ENCODE measurements at places on chromosomes 5 and 9.

- no peak for DNase-seq
Observed at GRCh38 chr5:78475370-78475769, 115.0 kb downstream of the SCAMP1 start.

DNA sequence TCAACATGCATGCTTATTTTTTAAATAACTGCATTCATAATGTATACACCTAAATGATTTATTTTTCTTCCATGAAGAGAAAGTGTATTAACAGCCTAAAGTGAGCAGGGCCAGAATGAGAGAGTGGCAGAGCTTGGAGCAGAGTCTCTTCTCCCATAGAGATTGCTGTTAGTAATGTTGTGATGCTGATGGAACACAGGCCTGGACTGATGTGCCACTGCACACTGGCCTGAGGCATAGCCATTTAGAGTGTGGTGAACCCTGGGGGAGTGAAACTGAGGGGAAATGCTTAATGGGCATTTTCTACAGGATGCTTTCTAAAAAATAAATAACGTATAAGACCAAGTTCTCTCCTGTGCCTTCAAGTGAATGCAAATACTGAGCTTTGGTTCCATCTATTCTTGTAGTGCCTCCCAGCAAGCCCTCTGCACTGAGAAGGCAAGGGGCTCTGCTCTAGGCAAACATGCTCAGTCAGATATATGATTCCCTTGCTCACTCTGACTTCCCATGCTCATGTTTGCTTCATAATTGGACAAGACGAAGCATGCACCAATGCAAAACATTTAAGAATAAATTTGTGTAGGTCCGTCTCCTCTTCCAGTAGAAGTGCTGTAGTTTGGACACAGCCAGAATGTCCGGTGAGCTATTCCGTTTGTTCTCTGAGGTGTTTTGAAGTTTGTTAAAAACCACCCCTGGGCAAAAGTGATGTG lies 185.7 kb downstream of the PBX3 start:
- no peak for DNase-seq

DNA sequence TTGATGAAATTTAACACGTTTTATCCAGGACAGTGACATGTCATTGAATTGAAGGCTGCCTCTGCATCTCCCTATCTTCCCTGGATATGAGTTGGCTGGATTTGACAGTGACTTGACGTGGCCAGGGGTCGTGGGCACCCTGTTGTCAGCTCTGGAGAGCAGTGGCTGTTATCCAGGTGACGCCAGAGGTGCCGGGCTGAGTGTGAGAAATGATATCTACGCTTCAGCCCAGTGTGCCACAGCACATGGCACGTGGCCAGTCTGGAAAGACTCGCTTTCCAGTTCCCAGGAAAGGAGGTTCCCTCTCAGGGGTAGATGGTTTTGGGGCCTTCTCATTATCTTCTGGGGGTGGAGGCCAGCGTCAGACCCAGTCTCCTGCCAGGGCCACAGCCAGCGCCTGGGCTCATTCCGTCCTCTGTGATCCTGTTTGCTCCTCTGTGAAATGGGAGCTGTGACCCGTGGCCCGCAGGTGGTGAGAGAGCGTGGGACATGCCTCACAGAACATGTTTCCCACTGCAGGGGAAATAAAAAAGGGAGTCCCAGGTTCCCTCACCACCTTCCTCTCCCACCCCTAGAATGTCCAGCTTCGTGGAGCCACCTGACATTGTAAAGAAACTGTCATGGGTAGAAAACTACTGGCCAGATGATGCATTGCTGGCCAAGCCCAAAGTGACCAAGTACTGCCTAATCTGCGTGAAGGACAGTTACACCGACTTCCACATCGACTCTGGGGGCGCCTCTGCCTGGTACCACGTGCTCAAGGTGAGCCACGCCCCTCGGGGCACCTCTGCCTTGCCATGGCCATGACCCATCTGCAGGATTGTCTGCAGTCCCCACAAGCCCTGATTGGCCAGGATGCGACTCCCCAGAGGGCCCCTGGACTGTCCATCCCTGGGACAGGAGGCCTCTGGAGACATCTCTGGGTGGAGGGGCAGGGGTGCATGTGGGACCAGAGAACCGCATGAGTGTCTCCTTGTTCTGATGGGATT lies 76.5 kb downstream of the PHF2 start:
- DNase-seq = no peak

GRCh38 chr9:109717342-109717741 lies 62.7 kb upstream of the PALM2AKAP2 start:
- DNase-seq = no peak

- DNase-seq = no peak
Observed at GRCh38 chr5:33423018-33423630, 17.6 kb upstream of the TARS1 start.

- no peak for DNase-seq
Observed at GRCh38 chr5:124444147-124444775, 302.2 kb downstream of the ZNF608 start.

DNA sequence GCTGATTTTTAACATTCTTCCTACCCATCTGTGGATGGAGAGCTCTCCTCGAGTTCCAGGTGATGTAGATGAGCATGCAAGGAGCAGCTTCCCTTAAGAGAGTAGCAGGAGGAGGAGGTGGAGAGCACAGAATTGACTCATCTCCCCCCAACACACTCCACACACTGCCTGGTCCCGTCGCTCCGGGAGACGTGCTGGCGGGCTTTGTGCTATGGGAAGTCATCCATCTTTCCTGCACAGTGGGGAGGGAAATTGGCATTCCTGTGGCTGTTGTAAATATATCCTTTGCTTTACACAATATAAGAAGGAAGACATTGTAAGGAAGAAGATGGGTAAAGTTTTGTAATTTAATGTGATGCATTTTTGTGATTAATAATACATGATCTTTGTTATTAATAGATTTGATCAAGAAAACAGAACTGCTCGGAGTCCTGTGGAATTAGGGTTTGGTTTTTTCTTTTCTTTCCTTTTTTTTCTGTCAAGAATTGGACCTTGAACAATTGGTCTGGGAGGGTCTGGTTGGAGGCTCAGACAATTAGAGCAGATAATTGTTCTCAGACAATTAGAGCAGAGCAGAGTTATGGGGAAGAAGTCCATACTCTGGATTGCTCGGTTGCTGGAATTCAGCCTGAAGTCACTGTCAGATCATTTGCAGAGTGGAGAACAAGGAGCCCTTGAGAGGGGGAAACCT lies 297.8 kb downstream of the GADD45G start:
- no peak for DNase-seq

DNA sequence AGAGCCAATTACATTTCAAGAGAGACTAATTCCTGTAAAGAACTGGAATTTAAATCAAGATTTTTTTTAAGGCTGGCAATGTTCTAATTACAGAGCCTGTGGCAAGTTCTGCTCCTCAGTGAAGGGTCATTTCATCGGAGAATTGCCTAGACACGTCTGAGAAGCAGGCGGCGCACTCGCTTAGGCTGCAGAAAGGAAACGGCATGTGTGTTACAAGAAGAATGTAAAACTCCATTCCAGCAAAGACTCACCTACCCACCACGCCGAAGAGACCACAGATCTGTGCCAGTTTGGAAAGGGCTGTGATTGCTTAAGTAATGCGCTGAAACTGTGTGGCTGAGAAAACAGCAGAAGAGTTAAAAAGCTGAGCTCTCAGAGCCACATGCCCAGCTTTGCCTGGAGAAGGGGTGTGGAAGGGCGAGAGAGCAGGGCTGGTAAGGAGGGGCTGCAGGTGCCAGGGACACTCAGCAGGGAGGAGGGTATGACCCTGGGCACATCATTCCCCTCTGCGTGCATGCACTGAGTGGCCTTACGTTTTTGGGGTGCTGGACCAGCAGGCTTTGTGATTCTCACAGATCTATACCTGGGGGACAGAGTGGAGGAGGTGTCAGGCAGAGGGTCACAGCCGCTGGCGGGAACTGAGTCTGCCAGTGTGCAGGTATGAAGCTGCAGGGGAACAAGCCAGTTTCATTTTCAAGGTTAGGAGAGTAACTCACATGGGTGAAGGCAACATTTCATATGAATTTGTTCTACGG lies 17.8 kb upstream of the SLC25A51 start:
- DNase-seq = no peak

- no peak for DNase-seq
Observed at GRCh38 chr5:83277953-83278352, 193.6 kb upstream of the VCAN start.

GRCh38 chr9:34127035-34127948 lies 794 bp upstream of the DCAF12 start:
- DNase-seq = no peak

- no peak for DNase-seq
Observed at GRCh38 chr9:104608336-104608735, 2.9 kb upstream of the OR13C2 start.

DNA sequence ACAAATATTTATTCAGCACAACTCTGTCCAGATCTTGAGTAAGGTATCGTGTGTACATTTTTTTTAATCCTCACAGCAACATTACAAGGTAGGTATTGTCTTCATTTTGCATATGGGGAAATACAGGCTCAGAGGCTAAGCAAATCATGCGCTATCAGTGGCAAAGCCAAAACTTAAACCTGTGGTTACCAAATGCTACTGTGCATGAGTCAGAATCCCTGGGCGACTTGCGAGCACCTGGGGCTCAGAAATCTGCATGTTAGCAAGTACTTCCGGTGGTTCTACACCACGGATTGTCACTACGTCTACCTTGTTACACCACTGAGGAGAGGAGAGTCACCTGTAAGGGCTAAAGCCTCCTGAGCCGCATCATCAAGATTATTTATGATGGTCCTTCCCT lies 21.3 kb downstream of the C5orf58 start:
- DNase-seq = peak; percentile 65

- no peak for DNase-seq
Observed at GRCh38 chr5:176454724-176455394, 6.7 kb downstream of the FAF2 start.

DNA sequence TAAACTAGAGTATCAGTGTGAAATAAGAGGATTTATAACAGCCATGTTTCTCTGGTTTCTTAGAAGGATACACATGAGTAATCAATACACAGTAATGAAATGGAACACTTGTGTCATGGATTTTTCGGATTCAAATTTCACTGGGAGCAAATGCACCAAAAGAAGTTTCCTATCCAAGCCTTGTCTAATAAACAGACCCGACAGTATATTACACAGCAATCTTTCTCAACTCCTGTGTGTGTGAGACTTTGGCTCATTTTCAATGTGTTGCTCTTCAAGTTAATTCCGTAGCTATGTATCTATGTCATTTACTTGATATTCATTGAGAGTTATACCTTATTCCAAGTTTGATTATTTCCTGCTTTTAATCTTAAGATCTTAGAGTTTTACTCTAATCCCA lies 930.2 kb downstream of the MAT2B start:
- DNase-seq = no peak

DNA sequence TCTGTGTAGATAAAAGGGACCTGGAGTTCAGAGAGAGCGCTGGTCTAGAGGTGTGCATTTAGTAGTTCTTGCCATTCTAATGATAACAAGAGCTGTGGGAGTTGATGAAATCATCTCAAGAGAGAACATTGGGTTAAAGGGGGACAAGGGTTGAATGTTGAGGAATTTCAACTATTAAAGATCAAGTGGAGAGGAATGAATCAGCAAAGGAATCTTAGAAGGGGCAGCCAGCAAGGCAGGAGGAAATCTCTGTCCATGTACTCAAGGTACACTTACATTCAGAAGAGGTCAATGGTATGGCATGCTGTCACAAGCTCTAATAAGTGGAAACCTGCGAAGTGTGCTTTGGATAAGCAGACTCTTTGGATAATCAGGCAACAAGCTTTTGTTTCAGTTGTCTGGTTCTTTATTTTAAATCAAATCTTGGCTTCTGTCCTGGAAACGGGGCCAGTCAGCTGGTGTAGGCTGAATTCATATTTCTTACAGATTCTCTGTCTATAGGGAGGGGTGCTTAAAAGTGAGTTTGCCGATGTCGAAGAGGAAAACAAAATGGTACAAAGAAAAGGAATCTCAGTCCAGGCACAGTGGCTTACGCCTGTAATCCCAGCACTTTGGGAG lies 320.5 kb upstream of the CD180 start:
- DNase-seq = no peak

DNA sequence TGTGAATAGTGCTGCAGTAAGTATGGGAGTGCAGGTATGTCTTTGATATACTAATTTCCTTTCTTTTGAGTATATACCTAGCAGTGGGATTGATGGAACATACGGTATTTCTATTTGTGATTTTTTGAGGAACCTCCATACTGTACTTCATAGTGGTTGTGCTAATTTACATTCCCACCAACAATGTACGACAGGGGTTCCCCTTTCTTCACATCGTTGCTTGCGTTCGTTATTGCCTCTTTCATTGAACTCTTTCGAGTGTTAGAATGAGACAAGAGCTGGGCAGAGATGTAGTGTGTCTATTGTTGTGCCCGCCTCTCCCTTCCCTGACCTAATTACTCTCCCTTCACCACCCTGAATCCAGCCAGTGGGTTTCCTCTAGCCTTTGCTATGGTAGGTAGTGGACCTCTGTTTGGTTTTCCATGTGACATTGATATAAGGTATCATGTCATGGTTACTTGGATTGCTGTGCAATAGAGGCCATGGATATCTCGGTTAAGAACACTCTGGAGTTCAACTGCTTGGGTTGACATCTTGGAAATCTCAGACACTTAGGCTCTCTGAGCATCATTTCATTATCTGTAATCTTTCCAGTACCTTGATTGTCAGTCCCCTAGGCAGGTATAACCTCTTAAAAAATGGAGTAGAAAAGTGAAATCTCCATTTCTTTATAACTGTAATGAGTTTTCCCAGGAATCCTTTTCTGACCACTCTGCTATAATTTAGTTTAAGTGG lies 19.5 kb downstream of the AOPEP start:
- no peak for DNase-seq

GRCh38 chr5:16037121-16037845 lies 142.3 kb downstream of the MARCHF11 start:
- DNase-seq = no peak

DNA sequence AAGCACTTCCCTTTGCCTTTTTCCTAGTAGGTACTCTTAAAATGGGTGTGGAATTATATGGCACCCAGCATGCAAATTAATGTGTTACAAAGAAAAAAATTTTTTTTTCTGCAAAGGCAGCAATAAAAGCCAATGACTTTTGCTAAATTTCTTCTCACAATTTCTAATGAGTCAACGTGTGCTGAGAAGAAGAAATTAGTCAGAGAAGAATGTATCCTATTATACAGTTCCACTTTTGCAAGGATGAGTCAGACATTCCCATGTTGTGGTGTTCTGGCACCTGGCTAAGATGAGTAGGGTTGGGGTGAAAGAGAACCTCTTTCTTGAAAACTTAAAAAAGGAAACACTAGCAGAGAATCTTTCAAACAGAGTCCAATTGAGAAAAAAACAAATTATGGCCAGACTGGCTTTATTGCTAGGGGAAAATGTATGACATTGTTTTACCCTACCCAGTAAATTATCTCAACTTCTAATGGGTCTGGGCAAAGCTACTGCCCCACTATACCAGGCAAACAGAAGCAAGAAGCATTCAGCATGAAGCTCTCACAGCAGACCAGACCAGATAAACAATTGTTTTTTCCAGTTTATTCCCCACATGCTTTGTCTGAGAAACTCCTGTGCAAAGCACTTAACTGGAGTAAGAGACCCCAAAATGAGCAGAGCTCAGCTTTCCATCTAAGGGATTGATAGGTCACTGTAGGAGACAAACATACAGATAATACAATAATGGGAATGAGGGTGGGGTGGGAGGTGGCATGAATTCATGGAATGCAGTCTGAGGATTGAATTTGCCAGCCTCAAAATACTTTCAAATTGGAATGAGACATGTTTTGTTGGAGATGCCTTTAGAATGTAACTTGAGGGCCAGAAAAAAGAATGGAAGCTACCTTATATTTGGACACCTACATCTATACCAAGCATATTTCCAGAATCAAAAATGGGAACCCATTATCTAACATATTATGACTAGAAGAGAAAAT lies 220.8 kb upstream of the RFX3 start:
- peak; percentile 43 for DNase-seq
